Suprapubic skin (tissue), 4 donors: ENCODE measurements at places on chromosomes 7 and 10.

DNA sequence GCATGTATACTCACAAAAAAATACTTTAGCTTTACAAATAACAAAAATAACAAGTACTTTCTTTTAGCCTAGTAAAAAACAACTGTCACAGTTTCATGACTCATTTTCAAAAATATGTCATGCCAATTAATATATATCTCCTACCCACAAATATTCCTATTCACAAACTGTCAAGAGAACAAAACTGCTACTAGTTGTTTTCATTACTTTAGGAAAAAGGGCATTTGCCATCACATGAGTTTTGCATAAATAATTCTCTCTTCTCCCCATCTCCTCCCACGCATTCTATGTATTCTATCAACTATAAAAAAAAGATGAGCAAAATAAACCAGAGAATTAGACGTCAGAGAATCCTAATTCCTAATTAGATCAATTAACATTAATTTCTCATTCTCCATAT, 87.6 kb downstream of the PIP4K2A start:
- no peak for DNase-seq

DNA sequence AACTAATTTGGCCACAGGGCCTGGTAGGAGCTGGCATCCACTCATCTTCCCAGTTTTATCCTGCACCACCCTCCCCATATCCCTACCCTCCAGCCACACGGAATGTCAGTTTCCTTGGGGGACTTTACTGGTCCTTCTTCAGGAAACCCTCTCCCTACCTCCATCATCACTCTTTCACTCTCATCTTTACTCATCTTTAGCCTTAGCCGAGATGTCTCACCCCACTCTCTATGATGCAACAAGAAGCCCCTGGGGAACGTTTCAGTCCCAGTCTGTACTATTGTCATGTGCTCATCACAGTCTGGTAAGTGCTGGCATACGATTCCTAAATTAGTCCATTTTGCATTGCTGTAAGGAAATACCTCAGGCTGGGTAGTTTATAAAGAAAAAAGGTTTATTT, 34.9 kb upstream of the TMEM248 start:
- no peak for DNase-seq

- no peak for DNase-seq
Observed at GRCh38 chr10:18368273-18368672, 228.0 kb downstream of the CACNB2 start.

DNA sequence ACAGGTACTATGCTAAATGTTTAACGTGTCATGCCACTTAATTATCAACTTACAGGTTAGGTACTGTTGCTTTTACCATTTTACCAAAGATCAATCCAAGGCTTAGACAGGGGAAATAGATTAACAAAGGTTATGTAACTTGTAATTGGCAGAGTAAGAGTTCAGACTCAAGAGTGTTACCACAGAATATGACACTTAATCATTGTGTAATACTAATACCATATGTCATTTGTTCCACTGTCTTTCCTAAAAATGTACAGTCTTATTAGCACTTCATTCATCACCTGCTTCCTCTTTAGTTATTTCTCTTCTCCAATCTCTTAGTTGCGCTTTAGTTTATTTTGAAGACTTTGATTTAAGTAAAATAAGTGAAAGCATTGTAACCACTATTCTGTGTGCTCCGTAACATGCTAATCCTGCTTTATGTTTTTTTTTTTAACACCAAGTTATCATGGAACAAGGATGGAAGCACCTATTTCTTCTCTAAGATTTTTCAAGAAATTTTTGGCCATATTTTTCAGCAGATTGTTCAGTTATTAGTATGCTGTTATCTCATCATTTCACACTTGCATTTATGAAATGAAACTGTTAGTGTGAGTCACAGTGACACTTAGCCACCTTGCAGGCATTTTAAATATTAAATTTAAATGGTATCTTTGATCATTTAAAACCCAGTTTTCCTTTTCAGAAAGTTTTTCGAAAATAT, 197.3 kb downstream of the PHF14 start:
- no peak for DNase-seq

DNA sequence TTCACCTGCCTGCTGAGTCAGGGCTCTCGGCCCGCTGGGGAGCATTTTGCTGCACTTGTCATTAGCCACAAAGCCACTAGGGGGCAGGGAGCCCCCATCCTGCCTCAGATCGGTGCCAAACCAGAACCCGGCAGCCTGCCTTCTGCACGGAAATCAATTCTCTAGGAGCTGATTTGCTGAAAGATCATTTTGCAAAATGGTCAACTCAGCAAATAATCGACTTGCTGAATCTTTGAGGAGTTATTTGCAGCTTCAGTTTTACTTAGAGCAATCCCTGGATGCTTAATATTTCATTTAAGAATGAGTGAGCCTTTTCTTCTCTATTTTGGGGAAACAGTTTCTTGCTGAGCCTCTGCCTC, 1.7 kb upstream of the GIMAP8 start:
- peak; percentile 87 for DNase-seq

- DNase-seq = no peak
Observed at GRCh38 chr10:1375346-1376170, 319.4 kb downstream of the WDR37 start.

DNA sequence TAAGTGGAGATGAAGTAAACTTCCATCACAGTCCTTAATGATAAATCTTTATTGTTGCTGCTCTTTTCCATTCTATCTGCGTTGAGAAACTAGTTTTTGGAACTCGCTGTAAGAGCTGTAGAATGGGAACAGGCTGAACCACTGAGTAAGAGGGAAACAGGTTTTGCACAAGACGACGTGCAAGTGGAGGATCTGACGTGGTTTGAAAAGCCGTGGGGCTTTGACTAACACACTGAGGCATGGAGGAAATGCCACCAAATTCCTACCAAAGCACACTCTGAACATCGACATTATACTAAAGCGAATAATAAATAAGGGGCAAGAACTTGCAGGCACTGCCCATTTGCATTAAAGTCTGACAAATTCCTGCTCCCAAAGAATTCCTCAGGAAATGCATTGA, 160.6 kb downstream of the KLF6 start:
- DNase-seq = no peak

GRCh38 chr10:79181698-79182521, 113.1 kb downstream of the ZMIZ1 start:
- DNase-seq = no peak

DNA sequence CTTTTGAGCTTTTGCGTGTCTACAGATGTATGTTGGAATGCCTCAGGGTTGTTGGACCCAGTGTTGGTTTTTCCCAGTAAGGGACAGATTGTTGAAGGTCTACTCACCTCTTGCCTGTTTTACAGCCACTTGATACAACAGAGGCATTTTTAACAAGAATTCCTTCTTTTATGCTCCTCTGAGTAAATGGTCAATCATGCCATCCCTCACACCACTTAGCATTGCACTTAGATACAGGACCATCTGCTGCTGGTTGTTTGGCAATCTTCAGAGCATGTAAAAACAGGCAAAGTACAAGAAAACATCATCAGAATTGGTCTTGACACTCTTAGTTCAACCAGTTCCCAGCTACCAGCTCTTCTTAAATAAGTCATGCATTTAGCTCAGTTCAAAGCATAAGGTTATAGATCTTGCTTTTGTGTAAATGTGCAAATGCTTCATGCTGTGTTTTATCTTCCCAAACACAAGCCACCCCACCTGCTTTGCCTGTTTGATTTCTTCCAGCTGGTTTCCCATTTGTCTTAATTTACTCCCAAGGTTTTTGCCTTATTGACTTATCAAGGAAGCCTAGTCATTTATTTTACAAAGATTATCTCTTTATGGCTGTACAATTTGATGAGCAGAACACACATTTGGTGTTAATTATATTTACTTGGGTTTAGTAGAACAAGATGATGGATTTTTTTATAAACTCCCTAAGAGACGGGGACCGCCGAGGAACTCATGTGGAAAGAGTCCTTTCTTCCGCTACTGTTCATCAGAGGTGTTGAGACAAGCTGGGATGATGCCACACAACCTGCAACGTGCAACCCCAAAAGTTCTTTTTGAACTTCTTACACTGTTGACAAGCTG, 136.6 kb downstream of the AHR start:
- DNase-seq = no peak

DNA sequence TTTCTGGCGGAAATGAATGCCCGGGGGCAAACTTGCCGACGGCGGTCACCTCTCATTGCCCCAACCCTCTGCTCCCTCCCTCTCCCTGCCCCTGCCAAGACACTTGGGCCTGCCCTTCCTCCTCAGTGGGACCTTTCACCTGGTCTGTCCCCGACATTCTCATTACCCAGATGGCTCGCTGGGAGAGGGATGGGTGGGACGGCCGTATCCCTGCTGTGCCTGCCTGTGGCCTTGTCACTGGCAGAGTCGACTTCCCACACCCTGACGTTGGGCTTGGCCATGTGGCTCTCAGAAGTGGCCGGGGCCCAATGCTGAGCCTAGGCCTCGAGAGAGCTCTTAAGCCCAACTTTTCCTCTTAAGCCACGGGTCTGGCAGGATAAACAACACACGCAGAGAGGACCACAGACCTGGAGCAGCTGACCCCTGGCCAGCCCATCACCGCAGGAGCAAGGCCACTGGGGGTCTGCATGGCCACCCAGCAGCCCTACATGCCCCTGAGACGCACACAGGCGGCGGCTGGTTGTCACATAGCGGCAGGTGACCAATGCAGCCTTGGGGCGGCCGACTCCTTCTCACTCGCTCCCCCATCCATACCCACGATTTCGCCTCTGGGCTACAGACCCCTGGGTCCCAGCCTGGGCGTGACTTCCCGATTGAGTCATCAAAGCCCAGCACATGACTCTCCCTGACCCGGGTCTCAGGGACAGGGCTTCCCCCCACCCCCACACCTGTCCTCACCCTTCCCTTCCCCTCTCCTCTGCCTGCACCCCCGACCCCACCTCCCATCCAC, 40.1 kb downstream of the SLC29A4 start:
- DNase-seq = no peak

- no peak for DNase-seq
Observed at GRCh38 chr10:124194199-124194824, 100.9 kb upstream of the CHST15 start.

DNA sequence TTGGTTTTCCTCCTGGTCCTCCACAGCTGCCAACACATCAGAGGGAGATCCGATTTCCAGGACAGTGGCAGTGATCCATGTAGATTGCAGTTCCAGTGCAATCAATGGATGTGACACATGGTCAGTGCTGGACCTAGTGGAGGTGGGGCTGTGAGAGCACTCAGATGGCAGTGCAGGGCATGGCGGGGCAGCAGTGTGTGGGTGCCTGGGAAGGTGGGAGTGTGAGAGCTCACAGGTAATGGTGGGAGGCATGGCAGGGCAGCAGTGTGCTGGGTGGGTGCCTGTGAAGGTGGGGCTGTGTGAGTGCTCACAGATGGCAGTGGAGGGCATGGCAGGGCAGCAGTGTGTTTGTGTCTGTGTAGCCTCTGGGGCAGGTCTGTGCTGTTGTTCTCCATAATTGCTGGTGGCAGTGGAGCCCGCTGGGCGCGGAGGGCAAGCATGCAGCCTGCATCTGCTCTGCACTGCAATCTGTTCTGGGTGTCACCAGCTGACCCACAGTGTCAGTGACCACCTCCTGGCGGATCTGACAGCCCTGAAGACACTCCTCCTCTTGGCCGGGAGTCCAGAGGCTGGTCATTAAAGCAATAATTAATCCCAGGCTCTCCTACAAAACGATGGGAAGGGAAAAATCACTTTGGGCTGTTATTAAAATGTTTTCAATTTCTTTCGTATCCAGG, 8.6 kb upstream of the ADARB2 start:
- DNase-seq = no peak
